ENCODE measurements at places on chromosomes 13 and 19. TPM values are rescaled to one million over a fixed set of nuclear protein-coding genes. Genes with fewer than 3 reads are reported as not detected.

Gene SYCN
- not detected for total RNA-seq

Gene MLNR
- total RNA-seq = not detected

Gene ZNF345
- 4.1 TPM for total RNA-seq

Gene LRRC4B
- total RNA-seq = 3.7 TPM

Gene ATP4B
- total RNA-seq = not detected

Gene MYH14
- total RNA-seq = 8.1 TPM

Gene CLIP3
- total RNA-seq = 39.9 TPM

Gene CATSPERD
- total RNA-seq = 0.19 TPM

Gene CGB8
- not detected for total RNA-seq

Gene CHST8
- not detected for total RNA-seq

Gene WASF3
- 16.6 TPM for total RNA-seq

Gene SLITRK5
- total RNA-seq = 0.34 TPM

DNA sequence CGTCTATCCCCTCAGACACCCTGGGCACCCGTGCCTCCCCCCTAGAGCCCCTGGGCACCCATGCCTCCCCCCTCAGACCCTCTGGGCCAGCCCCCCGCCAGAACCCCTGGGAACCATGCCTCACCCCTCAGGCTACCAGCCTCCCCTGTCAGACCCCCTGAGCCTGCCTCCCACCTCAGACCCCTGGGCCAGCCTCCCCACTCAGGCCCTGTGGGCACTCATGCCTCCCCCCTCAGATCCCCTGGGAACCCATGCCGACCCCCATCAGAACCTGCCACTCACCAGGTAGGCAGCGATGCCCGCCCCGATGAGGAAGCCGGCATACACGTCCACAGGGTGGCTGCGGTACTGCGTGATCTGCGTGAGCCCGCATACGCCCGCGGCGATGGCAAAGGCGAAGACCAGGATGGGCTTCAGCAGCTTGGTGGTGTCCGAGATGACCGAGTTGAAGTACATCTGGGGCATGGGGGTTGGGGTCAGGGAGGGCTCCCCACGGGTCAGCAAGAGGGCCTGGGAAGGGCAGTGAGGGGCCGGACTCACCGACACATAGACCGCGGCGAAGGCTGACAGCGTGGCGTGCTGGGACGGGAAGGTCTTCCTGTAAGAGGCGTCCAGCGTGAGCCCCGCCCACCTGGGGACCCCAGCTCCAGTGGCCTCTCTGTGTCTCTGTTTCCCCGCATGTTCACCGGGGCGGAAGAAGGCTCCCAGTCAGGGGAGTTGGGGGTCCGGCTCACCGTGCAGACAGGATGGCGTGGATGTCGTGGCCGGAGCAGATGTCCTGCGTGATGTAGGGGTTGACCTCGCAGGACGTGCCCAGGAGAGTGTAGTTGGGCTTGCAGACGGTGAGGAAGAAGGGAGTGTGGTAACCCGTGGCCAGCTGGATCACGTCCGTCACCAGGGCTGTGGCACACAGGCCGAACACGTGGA is 7.3 kb downstream of the PLPPR3 start:
- DNase-seq = no peak

DNA sequence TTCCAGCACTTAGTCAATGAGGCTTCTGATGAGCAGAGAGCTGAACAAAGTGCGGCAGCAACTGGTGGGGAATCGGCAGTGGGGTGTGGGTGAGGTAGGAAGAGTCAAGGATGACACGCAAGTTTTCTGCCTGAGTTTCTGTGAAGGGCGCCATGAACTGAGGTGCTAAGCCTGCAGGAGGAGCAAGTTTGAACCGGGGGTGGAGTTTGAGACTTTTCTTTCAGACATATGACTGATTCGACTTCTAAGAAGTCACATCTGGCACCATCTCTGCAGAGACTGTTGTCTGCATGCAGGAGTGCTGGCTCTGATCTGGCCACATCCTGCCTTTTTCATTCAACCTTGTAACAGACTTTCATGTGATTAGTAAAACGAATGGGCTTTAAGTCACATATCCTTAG is 14.8 kb upstream of the GPI start:
- no peak for DNase-seq

GRCh38 chr13:30738526-30739236 is 3.3 kb downstream of the ALOX5AP start:
- no peak for DNase-seq

DNA sequence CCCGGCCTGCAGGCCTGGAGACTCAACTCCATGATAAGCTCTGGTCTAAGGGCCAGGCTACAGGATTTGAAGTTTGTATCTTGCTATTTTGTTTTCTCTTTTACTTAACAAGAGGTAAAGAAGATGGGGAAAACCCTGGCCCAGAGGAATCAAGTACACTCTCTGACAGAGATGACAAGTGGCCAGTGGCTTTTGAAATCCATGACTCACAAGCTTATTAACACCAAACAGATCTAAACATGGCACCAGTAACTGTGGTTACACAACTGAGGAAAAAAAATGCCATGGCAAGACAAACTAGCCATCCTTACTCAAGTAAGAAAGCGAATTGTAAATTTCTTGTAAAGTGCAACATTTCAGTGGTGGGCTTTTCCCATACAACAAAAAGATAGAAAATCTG is 72.6 kb upstream of the SERTM1 start:
- no peak for DNase-seq

- no peak for DNase-seq
Measured at GRCh38 chr19:38508507-38508906, 75.0 kb downstream of the RYR1 start.

DNA sequence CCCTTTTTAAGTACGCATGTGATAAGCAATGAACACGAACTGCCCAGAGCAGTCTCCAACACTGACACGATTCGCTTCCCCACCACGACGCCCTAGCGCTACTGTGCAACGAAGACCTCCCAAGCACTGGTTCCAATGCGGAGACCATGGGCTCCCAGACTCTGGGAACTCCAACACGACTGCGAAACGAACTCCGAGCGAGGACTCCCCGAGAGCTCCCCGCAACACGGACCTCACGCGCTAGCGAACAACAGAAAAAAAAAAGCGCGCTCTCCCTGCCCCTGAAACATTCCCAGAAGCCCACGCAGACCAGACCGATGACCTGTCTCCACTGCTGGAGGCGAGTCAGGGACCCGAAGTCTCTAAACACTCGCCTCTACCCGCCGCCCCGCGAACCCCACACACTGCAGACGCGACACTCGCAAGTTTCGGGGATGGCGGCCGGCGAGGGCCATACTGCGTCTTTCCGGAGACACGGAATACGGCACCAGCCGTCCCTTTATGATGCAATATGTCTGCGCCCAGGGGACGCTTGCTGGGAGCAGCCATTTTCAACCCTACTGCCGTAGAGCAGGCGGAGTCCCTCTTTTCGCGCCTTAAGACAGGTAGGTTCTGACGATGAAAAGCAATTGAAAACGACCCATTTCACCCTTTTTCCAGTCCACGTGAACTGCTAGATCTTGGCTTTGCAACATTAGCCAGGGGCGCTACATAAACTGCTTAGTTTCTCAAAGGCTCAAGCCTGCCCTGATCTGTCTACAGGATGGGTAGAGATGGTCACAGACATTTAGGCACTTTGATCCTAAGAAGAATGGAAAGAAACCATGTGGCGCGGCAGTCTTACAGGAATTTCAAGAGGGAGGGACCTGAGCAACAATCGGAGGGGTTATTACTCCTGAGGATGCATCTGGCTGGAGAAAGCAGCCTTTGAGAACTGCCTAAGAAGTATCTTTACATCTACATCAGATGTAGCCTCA is at the start of gene ZNF577:
Gene ZNF577, minus strand, starts transcription at position 430 of the 977 bp plus-strand sequence. CDS start 7,569 bp downstream, outside the sequence.
- DNase-seq = peak; percentile 93

DNA sequence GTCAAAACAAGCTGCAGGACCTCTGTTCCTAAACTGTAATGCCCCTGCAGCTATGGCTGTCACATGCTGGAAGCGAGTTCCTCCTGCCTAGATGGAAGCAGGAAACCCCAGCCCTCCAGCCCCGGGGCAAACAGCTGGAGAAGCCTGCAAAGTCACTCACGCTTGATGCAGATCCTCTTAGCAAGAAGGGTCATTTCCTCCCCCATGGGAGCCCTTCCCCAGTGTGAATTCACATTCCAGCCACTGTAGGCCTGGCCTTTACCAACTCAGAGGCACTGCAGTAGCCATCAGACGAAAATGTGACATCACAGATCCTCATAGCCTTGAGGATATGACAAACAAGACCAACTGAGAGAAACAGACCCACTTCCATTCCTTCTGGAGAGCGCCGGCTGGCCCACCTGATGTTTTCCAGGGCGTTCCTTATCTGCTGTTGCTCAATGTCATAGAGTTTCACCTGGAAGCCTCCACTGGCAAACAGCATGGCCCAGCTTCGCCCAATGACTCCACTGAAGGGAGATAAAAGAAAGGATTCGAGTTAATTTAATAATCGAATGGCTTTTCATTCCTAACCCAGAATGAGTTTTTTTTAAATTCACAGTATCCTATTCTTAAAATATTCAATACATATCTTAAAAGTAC is 13.5 kb downstream of the CRYL1 start:
- no peak for DNase-seq

GRCh38 chr13:33218020-33218419 is 67.5 kb downstream of the STARD13 start:
- peak; percentile 64 for DNase-seq

DNA sequence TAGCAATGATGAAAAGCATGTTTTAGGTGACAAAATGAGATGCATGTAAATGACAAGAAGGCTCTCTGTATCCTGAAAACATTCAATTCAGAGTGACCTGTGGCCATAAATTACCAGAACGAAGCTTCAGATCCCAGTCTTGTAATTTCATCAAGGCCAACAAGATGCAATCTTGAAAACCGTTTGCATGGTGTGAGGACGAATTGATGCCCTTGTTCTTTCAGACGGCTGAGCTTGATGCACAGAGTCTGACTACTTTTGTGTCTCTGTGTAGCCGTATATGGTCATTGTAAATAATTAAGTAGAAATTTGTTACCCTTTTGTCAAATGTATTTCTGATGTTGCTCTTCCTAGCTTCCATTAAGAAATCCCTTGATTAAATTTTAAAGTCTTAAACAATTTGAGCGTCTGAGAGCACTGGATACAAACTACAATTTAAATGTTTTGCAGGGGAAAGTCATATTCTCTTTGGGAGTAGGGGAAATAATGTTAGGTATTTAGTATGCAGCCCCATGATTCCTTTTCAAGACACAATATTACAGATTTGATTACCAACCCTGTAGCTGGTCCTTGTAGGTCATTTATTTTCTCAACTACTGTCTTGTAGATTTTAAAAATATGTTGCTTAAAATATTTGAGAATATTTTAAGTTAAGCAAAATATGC is 125.8 kb upstream of the PCDH9 start:
- DNase-seq = no peak

- DNase-seq = no peak
Measured at GRCh38 chr13:47039106-47039505, 142.3 kb upstream of the HTR2A start.

GRCh38 chr13:37886879-37887278 is 17.3 kb upstream of the TRPC4 start:
- no peak for DNase-seq

GRCh38 chr13:75197803-75198202 is 284.2 kb downstream of the TBC1D4 start:
- no peak for DNase-seq

- no peak for DNase-seq
Measured at GRCh38 chr19:45598267-45599001, 3.6 kb downstream of the GPR4 start.

DNA sequence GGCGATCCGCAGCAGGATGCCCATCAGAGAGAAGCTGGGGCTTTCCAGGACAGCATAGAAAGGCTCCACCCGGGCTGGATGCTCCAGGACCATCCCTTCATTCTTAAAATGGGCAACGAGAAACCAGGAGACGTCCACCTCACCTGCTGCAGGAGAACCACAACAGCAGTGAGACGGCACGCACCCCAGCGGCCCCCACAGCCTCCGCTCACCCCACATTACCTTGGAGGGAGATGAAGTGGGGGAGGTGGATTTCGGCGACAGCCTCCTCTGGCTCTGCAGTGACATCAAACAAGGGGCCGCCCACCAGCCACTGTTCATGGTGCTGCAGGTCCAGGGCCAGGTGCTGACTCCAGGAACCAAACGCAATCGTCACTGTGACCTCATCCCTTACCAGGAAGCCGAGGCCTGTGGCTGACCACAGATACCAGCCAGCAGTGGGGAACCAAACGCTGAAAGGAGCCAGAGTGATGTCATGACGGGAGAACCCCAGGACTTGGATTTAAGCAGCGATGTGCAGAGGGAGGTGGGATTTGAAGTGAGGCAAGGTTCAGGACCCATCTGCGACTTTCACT is 25.1 kb downstream of the CARD8 start:
- no peak for DNase-seq

DNA sequence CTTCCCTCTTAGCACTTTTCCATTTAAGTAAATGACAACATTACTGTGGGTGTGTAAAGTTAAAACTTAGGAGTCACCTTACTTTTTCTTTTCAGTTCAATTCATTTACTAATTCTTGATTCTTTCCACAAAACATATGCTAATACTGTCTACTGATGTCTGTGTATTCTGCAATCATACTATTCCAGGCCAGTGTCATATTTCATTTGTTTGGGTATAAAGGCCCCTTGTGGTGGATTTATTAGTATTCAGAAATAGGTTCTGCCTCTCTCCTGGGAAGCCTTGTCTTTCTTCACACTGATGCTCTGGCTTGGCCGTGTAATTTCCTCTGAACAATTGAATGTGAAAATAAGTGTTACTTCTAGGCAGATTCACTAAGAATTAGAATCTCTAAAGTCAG is 621.9 kb upstream of the SPRY2 start:
- DNase-seq = no peak

DNA sequence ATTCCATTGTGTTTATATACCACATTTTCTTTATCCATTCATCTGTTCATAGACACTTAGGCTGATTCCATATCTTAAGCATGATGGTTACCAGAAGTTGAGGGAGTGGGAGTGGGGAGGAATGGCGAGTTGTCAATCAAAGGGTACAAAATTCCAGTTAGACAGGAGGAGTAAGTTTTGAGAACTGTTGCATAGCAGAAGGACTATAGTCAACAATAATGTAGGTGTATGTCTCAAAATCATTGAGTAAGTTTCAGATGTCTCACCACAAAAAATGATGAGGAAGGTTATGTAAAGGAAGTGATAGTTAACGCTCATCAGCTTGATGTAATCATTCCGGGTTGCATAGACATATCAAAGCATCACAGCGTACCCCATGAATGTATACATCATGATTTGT is 4.6 kb upstream of the UBL3 start:
- no peak for DNase-seq

- no peak for DNase-seq
Measured at GRCh38 chr13:75402787-75403186, 79.2 kb downstream of the TBC1D4 start.

DNA sequence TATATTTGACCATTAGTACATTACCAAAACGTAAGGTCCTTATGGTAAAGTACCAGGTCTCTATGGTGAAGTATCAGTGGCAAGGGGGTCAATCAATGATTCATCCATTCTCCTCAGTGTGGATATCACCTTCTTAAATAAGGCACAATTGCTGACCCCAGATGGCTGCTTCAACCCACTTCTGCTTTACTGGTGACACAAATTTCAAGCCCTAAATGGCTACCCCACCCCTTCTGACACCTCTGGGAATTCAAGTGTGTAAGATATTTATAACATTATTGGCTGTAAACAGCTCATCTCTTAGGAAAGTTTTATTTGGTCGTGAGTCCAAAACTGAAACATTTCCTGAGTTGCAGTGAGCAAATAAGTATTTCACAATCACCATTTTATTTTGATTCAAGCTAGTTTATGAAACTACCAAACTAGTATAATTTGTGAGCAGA is 7.9 kb upstream of the WBP4 start:
- DNase-seq = no peak

- no peak for DNase-seq
Measured at GRCh38 chr13:36096461-36097416, 34.4 kb downstream of the DCLK1 start.
